ENCODE measurements at places on chromosomes 6 and 20. TPM values are rescaled to one million over a fixed set of nuclear protein-coding genes. Genes with fewer than 3 reads are reported as not detected.

DNA sequence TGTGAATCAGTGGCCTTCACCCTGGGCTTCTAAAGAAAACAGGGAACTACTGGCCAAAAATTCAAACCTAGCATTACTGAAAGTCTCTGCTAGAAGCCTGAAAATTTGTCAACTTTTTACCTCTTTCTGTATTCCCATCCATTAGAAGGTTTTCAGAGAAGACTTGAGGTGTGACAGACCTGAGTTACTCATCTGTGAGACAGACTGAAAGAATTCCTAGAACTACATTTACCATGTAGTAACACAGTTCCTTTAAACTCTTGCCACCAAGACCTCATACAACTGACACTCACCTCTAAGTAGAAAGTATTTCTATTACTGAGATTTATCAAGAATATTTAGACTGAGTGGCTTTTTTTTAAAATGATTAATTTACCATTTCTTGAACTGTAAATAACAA is 4.5 kb downstream of the DPM1 start:
- no peak for DNase-seq

Gene PROKR2
- total RNA-seq: not detected

Gene COL9A1
- total RNA-seq: 1.7 TPM

DNA sequence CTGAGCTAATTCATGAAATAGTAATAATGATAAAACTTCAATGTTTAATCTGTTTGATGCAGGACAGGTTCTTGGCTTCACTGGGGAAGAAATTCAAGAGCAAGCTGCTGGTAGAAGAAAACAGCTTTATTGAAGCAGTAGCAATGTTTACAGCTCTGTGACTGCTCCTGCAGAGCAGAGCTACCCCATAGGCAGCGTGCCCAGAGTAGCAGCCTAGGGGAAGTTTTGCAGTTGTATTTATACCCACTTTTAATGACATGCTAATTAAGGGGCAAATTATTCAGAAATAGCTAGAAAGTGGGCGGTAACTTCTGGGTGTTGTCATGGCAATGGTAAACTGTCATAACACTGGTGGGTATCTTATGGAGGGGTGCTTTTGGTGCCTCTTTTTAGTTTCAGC is 518.0 kb downstream of the RFPL4B start:
- DNase-seq: no peak

DNA sequence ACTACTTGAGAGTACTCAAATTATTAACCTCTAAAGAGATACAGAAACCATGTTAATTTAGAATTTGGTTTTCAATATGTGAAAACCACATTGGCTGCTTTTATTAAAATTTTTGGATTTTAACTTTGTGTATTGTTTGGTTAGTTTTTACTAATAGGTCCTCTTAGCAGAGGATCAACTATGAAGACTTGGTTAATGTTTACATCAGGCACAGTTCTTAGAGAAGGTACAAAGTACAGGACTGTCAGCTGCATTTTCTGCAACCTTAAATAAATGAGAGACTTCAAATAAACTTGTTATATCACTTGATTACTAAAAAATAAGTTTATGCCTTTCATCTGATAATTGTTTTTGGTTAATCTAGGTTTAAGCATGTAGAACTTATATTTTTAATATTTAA is 89.1 kb downstream of the PHF3 start:
- DNase-seq: no peak

DNA sequence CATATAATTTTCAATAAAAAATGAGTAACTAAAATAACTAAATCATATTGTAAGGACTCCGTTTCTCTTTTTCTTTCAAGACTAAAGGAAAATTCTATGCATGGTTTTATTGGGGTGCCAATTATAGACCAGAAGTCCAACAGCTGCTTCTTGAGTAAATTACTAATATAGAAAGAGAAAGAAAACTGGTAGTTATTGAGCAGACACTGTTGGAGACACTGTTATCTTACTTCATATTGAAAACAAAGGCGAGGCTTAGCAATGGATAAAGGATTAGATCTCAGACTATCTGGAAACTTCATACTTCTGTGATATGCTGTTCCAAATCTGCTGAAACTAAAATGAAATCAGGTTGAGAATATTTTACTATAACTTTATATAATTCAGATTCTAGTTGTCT is 169.6 kb upstream of the EYS start:
- DNase-seq: no peak

Gene CST5
- total RNA-seq: not detected

DNA sequence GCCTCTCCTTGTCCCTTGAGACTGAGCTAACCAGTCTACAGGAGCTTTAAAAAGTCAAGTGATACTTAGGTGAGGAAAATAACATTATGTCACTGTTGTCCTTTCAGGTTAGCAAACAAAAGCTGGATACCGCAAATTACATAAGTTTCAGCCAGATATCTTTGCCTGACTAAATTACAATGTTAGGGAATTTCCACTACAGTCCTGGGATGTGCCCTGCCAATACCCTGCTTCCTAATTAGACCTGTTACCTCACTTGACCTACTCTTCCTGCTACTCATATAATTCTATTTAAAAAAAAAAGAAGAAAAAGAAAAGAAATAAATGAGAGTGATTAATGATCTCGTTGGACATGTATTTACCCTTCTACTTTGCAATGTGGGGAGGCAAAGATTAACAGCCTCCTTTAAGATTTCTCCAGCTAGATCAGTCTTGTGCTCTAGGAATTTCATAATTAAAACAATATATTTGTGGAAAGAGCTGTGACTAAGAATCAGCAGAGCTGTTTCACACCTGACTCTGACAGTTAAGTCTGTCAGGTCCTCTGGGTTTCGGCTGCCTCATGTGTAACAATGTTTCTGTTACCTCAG is 318.9 kb downstream of the HDGFL1 start:
- DNase-seq: no peak

DNA sequence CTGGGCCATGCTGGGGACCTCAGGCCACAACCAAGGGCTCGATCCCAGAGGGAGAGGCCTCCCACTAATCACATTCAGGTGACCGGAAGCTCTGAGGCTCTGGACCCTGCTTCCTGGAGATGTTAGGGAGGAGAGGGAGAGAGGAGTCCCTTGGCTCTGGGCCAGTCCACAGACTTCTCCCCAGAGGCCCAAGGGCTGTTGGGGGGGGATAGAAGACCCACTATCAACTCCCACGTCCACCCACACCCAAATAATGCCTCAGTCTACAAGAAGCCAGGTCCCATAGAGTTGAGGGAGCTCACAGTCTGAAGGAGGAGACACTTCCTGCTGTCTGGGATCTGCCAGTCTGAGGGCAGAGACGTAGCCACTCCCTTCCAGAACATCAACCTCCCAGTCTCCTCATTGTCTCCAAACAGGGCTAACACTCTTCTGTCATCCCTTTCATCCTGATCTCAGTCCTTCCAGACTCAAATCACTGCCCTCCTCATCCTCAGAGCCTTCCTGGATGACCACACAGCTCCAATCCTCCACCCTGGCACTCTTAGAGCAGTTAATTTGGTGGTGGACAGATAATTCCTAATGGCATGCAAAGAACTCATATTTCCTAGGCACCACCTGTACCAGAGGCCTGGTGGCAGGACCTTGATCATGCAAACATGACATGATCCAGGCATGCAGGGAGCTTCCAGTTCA is 69.9 kb downstream of the MRPL14 start:
- DNase-seq: no peak

Gene DEFB132
- not detected for total RNA-seq

DNA sequence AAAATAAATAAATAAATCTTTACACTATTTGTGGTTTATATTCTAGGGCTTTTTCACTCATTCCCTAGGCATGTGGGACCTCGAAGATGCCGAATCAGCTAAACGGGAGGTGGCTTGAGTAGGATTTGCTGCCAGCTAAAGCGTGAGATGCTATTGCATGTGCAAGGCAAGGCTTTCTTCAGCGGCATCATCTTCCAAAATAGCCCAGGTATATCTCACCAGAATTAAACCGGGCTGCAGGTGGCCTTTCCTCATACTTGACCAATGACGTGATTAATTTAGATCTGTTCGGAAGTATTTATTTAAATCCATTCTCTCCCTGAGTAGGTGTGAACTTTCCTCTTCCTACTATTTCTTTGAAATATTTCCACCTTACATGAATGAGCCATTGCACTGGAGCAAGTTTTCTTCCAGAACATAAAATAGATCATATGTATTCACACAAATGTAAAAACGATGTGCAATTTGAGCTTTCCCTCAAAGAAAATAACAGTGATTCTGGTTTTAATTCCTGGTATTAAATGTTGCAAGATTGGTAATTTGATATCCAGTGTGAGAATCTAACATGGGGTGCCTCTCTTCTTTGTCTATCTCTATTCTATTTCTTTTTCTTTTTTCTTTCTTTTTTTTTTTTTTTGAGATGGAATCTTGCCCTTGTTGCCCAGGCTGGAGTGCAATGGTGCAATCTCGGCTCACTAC is 24.3 kb upstream of the ZNF217 start:
- no peak for DNase-seq

DNA sequence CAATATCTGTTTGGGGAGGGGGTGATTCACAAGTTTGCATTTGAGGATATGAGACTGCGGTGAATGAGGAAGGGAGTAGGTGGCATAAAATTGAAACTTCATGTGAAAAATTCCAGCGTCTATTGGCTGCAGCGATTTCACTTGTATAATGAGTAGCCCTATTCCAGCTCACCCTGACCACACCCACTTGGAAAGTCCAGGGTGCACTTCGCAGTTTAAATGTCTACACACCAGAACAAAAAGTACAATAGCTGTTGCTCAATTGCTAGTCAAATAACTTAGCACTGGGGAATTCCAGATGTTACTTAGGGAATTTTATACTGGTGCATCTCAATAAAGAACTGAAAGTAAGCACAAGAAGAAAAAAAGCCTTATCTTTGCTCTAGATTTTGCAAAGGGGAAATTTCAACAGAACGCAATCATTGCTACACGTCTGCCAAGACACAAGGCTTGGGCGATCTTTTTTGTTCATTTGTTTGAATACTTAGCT is 6.3 kb downstream of the TNFAIP3 start:
- no peak for DNase-seq

Gene SMLR1
- total RNA-seq: not detected

DNA sequence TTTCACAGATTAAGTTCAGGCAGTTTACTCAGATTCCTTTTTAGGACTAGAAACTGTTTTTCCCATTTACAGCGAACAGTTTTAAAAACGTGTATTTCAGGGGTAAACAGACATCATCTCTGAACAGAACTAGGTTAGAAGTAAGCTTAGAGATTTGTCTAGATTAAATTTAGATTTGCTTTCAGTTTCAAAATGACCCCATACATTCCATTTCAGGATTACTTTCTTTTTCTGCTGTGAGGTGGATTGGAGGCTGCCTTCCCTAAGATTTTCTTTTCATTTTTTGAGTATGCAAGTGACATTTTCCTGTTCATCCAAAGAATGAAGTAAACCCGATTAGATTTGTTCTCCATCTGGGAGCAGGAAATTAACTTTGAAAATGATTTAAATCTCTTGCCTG is 747.2 kb downstream of the KHDRBS2 start:
- DNase-seq: no peak

DNA sequence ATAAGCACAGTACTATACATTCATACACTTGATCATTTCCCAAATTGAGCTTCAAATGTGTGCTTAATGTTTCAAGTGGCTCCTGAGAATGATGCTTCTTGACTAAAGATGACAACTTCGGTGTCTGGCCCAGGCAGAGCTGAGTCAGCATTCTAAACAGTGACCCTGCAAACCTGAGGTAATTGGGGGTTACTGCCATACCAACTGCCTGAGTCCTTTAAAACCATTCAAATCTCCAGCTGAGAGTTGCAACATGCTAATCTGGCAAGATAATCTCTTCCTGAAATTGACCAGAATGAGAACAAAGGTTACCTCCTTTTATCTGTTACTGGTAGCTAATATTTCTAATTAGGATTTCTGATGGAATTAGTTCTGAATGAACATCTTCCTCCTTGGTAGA is 8.2 kb downstream of the BACH2 start:
- no peak for DNase-seq

DNA sequence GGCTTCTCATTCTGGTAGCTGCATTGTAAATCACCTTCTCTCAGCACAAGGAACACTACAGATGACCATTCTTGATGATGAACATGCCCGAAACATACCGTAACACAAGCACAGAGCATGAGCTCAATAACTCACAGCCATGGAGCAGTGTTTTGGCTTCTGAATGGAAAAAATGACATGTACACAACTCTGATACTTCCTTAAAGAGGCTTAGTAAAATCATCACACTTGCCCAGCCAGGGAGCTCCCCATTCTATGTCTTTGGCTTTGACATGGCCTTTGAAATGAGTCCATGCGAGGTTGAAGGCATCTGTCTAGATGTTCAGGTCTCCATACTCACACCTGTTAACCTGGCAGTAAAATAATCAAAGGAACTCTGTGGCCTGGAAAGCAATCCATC is 87.6 kb downstream of the MYB start:
- no peak for DNase-seq

- DNase-seq: no peak
Observed at GRCh38 chr6:159577564-159577963, 115.5 kb downstream of the SOD2 start.

Gene MCUR1
- total RNA-seq: 15.0 TPM

DNA sequence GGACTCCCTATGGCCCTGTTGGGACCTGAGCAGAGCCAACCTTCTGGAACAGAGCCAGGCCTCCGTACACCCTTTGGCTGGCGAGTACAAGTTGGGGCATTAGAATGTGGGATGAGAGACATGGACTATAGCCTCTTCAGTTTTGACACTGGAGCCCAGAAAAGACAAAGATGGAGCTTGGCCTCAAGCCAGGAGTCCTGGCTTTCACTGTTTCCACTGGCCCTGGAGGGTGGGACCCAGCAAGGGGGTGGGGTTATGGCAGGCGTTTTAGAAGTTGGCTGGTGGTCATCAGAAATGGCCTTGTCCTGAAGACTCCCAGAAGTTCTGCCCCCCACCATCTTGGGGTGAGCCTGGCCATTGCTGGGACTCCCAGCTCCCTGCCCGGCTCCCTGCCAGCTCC is 21.8 kb downstream of the ITPR3 start:
- no peak for DNase-seq

DNA sequence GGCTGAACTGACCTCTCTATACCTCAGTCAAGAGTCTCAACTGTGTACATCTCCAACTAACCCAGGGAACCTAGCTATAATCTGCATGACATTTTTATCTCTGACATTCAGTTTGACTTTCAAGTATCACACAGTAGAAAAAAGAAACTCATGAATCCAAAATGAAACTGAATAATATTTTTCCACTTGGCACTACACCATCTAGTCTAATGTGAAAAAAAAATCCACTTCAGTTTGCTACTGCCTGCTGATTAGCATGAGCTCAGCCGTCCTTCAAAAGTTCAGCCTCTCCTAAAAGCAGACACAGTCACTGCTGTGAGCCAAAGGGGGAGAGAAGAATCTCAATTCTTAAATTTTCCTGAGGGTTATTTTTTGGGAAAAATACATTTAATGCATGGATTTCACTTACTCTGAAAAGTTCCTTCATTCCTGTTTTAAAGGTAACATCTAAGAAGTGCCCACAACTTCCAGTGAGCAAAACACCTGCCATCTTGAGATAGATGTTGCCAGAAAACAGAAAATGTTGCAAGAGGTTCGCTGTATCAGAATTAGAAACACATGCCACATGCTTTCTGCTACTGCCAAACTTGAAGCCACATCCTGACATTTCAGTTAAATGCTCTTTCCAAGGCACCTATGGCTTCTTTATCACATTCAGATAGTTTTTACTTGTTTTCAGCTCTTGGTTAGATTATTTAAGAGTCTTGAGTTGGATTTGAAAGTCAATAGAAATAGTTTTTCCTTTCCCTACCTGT is 95.4 kb downstream of the MKKS start:
- DNase-seq: no peak

Measured in vagina (tissue), 2 donors.